DMS53 (cell line): ENCODE measurements at places on chromosomes 12 and 14.

GRCh38 chr12:3445119-3445978 lies 45.7 kb upstream of the PRMT8 start:
- peak; percentile 99 for DNase-seq

DNA sequence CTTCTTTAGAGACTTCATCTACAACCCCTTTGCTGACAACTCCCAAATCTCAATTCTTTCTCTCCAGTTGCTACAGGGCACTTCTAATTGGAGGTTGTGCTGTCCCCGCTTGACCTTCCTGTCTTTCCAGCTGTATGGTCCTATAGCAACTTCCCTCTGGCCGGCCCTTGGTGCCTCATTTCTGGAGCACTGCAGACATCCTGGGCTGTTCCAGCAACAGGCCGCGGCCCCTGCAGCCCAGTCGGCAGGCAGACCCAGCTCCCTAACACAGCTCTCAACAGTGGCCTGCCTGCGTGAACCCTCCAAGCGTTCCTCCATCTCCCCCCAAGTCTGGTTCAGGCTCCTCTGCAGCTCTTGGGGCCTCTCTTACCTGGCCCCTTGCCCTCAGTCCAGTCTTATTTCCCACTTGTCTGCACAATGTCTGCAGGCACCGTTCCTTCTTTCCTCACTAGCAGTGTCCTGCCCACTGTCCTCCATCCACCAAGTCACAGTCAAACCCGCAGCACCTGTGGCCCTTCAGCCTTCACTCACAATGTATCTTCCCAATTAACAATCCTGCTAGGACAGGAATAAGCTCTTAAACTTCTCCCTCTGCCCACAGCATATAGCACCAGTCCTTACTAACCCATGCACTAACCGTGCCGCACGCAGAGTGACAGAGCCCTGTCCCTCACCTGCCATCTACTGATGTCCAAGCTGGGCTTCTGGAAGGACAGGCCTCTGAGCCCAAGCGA lies 1.6 kb upstream of the EML1 start:
- no peak for DNase-seq

DNA sequence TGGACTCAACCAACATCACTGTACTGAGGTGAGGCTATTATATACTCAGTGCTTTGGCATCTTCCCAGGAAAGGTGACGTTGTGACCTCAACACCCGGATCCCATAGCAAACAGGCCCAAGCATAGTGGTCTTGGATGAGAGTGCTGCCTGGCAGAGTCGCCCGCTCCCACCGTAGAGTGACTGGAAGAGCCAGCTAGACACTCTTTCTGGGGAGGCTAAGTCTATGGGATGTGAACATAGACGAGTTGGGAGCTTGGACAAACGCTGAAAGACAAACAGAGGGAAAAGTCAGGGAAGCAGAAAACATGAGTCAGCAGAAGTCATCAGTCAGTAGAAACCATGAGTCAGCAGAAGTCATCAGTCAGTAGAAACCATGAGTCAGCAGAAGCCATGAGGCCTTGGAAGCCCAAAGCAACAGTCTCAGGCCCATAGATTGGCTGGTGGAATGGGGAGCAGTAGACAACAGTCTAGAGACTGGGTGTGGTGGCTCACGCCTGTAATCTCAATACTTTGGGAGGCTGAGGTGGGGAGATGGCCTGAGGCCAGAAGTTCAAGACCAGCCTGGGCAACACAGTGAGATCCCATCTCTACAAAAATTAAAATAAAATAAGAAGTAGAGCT lies 66.4 kb upstream of the MAP1LC3B2 start:
- peak; percentile 94 for DNase-seq

GRCh38 chr12:127582074-127582473 lies 684.9 kb upstream of the TMEM132C start:
- DNase-seq: no peak

- peak; percentile 19 for DNase-seq
These were observed 125.9 kb downstream of the ACSS3 start for GRCh38 chr12:81203671-81204204.

GRCh38 chr14:102778338-102779083 lies 1.3 kb downstream of the TRAF3 start:
- DNase-seq: peak; percentile 40

- DNase-seq: peak; percentile 89
These were observed 210.3 kb downstream of the NUAK1 start for GRCh38 chr12:105928436-105928835.

GRCh38 chr12:132188916-132189325 lies 44.7 kb downstream of the NOC4L start:
- no peak for DNase-seq

DNA sequence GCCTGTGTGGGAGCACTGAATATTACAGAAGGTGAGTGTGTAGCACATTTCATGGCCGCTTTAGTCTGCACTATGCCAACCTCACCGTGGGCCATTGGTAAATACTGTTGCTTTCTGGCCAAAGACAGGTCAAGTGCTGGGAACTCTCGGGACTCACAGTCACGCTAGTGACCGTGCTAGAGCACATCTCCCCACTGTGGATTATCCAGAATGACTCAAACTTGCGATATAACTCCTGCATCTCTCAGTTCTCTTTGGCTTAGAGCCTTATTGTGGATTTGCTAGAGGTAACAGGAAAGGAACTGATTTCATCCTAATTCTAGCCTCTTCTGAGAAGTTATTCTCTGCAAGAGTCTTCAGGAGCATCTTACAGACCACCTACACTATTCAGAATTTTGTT lies 86.5 kb downstream of the DAD1 start:
- no peak for DNase-seq

DNA sequence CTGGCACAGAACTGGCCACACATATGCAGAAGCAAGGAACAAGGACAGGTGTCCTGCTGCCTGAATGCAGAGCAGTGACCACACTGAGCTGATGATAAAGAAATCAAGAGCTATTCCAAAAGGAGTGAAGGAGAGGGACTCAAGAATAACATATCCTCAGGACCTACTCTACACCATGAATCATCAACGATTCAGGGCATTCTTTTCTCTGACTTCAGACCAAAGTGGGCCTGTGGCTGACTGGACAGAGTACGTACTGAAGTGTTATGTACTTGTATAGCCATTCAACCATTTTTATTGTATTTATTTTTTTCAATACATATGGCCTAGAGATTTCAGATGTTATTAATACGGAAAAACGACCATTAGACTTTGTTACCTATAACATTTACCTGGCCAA lies 177.5 kb upstream of the TMTC1 start:
- DNase-seq: peak; percentile 53

DNA sequence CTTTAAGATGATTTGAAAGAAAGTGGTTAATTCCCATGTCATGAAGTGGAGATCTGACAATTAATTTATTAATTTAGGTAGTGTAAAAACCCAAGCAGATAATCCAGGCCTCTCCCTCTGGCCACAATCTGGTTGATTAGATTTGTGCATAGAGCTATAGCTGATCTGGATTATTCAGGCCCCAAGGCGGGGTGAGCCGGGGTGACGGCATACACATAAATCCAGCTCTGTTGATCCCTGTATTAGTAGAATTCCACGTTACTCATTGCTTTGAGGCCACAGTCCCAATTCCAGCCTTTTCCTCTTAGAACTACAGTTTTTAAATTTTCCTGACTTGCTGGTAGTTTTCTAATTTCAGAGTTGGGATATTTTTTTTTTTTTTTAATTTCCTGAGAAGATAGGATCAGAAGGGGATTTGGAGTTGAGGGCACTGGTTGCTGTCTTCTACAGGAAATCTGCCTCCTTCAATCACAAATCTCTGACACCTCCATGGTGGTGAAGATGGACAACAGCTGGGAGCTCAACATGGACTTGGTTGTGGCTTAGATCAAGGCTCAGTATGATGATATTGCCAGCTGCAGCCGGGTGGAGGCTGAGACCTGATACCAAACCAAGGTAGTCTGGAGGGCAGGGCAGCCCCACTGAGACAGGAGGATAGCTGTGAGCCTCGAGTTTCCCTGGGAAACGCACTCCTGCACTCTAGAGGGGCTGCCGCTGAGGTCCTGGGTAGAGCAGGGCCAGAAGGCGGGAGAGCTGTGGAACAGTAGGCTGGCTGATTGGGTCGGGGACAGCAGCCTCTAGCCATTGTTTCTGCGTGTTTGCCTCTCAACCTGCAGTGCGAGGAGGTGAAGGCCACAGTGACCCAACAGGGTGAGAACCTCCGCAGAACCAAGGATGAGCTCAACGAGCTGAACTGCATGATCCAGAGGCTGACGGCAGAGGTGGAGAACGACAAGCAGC lies 19.4 kb downstream of the KRT85 start:
- DNase-seq: no peak

DNA sequence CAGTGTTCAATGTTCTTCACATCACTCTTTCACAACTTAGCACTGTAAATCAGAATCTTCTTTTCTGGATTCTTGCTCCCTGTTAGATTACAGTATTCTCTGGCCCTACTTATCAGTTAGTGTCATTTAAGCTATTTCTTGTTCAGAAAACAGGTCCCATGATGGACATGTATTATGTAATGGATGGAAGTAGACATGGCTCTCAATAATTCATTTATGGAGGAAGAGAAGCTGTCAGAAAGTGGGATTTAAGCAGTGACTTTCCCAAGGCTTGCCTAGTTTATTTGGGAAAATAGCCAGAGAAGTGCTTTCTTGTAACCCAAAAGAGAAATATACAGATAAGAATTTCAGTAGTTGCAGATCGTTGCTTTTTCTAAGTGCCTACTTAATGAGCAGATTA lies 1.6 kb downstream of the ERC1 start:
- no peak for DNase-seq

DNA sequence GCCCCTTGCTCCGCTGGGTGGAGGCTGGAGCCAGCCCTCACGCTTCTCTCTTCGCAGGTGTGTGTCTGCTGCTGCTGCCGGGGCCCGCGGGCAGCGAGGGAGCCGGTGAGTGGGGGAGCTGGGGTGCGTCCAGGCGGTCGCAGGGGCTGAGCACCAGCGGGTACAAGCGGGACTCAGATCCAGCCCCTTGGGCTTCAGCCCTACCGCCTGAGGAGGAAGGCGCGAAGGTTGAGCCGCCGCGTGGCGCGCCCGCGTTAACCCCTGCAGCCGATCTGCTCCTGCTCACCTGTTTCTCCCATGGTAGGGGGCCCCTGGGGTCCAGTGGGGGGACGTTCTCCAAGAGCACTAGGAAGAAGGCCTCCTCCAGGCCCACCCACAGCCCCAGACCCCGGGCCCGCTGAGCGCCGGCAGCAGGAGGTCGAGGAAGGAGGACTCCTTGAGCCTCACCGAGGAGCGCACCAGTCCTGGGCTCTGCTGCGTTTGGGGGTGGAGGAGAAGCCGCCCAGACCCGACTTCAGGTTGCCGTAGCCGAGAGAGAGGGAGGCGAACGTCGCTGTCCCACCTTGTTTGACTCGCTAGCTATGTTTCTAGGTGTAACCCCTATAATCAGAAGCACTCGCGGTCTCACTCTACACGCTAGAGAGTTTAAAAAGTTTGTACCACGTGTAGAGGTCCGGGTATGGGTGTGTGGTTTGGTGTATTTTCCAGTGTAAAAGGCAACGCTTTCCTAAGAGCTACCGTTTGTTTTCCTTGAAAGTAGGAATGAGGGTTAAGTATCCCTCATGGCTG lies 834 bp downstream of the COCH start:
- DNase-seq: peak; percentile 53

- no peak for DNase-seq
These were observed 2.1 kb downstream of the SIX6 start for GRCh38 chr14:60510951-60511599.

GRCh38 chr12:76998386-76998785 lies 67.0 kb downstream of the E2F7 start:
- DNase-seq: no peak

DNA sequence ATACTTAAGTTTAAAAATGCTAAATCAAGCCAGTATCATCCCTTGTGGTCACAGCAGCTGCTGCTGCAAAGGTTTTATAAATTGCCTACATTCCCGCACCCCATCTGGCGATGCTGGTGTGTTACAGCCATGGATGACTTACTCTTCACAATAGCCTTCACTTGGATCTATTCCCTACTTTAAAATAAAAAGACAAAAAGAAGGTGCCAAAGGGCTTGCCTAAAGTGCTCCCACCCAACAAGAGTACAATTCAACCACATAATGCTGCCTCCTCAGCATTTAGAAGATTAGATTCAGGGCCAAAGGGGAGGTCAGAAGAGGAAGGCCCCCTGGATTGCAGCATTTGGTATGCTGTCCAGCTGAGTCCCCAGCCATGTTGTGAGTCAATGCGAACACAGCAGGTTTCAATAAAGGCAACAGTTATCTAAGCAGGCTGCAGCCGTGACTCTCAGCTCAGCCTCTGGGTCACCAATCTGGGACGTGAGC lies 176.1 kb downstream of the DAD1 start:
- DNase-seq: no peak

DNA sequence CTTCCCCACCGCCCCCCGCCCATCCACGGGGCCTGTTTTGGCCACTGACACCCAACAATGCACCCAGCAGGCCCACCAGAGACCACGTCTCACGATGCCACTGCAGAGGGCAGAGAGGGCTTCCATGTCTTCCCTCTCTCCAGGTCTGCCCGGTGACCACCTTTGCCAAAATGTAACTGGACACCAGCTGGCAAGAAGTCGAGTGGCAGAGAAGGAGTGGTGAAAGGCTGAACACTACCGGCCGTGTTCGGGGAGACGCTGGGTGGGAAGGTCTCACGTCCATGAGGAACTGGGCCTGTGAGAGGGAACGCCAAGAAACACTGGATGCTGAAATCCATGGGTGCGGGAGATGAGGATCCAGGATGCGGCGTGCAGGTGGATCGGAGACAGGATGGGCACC lies 308.2 kb downstream of the ADGRD1 start:
- DNase-seq: no peak

DNA sequence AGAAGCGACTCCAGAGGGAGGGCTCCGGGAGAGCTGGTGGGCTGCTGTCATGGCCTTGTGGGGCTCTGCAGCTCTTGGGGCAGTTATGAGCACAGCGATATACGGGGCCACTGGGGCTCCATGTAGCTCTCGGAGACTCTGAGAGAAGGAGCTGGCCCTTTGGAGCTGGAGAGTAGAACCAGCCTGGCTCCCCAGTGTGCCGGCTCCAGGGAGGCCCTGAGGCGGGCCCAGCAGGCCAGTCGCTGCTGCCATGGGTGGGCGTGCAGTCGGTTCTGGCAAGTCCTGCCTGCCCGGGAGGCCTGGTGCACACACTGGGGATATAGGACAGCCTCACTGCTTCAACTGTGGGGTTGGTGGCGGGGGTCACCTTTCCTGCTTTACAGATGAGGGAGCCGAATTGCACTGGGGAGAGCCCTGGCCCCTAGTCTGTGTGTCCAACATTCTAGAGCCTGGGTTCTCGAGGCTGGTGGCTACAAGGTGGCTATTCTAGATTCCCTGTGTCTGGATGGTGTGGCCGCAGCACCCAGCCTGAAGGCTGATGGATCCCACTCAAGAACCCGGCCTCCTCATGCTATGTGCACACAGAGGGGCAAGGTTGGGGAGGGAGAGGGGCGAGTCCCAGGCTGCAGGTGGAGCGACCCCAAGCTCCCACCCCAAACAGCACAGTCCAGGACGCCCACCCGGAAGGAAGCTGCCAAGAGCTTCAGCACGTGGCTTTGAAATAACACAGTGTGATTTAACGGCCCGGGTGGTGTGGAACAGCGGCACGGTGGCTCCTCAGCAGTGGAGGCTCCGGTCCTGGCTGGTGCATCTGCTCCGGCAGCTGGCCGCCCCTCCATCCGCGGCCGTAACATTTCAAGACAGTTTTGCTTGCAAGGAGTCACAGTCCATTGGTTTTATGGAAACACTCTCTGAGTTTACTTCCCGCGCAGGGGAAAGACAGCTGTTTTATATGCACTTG lies 188.3 kb upstream of the C14orf180 start:
- DNase-seq: no peak
